NCI-H2081 (cell line): ENCODE measurements at places on chromosomes 3 and 15.

DNA sequence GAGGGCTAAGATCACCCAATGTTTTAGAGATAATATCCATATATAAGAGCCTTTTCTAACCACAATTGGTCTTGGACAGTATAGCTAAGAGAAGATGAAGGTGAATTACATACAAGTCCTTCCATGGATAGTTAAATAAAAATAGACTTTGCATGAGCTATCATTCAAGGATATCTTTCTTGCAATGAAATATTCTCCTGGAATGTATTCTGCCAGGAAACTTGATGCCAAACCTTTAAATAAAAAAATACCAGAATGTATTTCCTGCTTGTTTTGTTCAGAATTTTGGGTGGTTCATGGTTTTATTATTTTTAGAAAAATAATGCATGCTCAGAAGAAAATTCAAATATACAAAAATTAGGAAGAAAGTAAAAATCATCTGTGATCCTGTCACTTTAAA lies 88.8 kb upstream of the PPIB start:
- no peak for DNase-seq

DNA sequence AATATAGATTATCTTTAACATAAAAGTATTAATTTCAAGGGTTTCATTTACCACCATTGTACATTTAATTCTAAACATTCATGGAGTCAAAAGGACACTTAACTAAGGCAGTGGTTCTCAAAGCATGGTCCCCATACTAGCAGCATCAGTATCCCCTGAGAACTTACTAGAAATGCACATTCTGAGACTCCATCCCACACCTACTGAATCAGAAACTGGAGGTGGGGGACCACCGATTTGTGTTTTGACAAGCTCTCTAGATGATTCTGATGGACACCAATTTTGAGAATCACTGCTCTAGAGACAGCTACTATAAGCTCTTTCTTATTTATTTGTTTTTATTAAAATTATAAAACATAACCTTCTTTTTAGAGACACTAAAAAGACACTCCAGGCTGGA lies 34.0 kb downstream of the SENP5 start:
- DNase-seq = no peak

- DNase-seq = no peak
Measured at GRCh38 chr15:65945616-65946015, 76.3 kb downstream of the RAB11A start.

DNA sequence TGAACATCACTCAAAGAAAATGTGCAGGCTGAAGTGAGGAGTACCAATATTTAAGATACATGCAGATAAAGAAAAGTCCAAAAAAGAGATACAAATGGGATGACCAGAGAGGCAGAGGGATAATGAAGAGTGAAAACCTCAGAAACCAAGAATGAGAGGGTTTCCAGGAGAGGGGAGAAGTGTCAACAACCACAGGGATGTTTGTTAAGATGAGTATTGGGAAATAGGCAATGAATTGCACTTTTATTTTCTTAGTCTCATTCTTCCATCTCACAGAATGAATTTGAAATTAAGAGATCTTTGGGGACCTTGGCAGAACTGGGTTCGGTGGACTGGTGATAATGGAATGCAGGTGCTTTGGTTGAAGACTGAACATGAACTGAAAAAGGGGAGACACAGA lies 102.5 kb downstream of the ECT2 start:
- DNase-seq = no peak

GRCh38 chr3:125098611-125099291 lies 43.0 kb upstream of the HEG1 start:
- DNase-seq = no peak

- no peak for DNase-seq
Measured at GRCh38 chr3:189563853-189564563, 67.2 kb upstream of the TP63 start.

- DNase-seq = peak; percentile 0
Measured at GRCh38 chr3:120622870-120623726, 27.0 kb downstream of the NDUFB4 start.

DNA sequence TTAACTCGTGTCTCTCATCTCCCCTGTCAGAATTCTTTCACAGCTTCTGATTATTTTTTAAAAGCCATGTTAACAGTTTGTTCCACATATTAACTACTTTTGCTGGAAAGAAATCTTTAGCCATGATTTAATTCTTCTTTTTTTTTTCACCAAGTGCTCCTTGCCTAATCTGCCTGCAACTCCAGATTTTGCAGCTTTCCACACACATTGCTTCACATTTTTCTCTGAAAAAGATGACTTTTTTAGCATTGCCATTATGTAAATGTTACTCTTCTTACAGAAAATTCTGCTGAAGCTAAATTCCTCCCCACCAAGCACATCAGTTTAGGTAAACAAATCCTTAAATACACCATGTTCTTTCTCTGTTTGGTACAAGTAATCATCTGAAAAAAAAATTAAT lies 23.4 kb upstream of the PPARG start:
- DNase-seq = no peak

DNA sequence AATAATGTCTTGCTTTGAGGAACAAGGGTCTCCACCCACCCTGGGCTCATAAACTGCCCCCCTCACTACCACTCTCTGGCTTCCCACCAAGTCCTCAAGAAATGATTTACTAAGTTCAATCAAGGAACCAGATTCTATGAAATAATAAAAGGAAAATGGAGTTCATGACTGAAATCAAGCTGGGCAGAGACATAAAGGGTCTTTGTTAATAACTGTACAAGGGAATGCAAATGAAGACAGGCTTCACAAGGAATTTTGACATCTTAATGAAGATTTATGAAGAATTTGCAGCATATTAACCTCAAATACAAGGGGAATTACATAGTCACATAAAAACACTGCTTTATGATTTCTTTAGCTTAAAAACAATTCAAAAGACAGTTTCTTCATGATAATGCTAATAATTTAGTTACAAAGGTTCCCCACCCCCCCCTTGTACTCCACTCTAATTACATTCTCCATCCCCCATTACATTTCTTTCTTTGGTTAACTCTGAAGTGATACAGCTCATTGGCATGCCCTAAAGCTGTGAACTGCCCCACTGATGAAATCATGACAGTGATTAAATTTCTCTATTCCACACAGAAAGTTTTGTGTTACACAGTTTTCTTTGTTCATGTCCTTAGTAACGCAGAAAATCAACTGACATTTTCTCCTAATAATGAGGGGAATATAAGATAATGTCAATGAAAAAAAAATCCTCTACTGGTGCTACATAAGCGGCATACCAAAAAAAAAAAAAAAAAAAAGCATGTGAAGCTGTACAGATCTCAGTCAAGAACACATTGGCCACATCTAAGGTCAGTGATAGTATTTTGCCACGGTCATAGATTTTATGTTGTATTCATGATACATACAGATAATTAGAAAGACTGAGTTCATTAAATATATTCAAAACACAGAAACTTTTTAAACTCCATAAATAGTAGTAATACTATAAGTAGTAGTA lies 54.4 kb downstream of the WWTR1 start:
- no peak for DNase-seq

DNA sequence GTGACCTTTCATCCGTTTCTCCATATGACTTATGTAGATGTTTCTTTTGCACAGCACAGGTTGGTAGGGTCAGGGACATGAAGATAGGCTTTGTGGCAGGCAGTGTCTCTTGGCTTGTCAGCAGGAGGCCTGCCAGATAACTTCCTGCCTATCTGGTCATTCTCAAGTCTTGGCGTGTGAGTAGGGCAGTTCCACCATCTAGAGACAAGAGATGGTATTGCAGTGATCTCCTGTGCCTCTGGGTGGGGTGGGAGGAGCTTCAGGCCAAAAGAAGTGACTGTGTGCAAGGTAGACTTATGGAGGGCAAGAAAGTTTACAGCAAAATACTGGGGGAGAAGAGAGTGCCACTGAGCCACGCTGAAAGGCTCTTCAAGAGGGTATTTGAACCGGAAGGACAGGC lies 11.0 kb downstream of the TEX264 start:
- DNase-seq = peak; percentile 61

GRCh38 chr3:121624147-121624899 lies 31.1 kb downstream of the FBXO40 start:
- no peak for DNase-seq

DNA sequence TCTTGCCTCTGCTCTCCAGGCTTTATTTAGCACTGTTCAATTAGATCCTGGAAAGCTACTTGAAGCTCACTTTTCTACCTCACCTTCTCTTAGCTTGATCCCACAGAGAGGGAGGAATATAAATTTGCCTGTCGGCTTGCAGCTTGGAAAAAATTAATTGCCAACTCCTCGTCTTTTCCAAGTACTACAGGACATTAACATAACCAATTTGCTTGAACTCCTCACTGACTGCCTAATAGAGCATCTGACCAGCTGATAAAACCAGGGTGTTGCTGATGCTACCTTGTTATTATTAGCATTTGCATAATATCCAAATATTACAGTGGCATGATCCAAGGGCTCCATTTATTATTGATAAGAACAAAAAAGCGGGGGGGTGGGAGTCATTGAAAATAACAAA lies 561.8 kb downstream of the MCTP2 start:
- no peak for DNase-seq

DNA sequence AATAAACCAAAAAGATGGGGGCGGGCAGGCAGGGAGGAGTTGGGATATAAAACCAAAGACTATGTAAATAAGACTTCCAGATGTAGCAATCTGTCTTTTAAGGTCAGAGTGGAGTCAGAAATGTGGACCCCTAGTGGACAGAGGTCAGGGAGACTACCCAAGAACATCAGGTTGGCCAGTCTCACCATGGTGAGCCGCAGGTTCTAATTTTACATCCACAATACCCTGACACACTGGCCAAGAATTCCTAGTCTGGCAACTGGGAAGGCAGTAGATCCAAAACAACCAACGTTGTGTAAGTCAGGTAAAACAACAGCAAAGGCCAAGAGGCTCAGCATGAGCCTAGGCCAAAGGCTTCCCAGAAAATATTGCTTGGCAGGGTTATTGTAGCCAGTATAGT lies 203.4 kb downstream of the FOXP1 start:
- no peak for DNase-seq

DNA sequence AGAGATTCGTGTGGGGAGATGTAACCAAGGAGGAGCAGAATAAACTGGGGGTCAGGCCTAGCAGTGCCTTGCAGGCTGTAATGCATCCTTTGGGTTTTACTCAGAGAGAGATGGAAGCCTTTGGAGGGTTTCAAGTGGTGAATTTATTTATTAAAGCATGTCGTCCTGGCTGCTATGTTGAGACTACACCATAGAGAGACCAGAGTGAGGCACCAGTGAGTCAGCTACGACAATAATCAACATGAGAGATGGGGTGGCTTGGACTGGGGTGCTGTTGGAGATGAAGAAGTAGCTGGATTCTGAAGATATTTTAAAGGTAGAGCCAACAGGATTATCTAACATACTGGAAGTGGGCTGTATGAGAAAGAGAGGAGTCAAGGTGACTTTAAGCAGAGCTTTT lies 335.3 kb upstream of the ARHGEF26 start:
- DNase-seq = no peak

DNA sequence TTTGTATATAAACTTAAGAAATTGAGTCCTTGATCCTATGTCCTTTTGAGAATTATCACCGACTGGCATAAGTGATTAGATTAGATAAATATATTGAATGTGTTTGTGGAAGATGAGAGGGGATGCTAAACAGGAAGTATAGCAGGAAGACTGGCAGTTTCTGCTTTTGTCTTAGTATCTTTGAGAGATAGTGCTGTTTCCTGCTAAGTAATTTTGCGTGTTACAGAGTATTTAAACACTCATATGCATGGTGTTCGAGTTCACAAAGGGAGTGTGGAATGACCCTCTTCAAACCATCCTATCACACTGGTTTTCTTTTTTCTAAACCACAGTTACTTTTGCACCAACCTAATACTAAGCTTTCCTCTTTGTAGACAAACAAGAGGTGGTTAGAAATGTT lies 106.0 kb downstream of the KLHL25 start:
- no peak for DNase-seq

GRCh38 chr3:188489639-188490405 lies 335.9 kb downstream of the LPP start:
- no peak for DNase-seq

DNA sequence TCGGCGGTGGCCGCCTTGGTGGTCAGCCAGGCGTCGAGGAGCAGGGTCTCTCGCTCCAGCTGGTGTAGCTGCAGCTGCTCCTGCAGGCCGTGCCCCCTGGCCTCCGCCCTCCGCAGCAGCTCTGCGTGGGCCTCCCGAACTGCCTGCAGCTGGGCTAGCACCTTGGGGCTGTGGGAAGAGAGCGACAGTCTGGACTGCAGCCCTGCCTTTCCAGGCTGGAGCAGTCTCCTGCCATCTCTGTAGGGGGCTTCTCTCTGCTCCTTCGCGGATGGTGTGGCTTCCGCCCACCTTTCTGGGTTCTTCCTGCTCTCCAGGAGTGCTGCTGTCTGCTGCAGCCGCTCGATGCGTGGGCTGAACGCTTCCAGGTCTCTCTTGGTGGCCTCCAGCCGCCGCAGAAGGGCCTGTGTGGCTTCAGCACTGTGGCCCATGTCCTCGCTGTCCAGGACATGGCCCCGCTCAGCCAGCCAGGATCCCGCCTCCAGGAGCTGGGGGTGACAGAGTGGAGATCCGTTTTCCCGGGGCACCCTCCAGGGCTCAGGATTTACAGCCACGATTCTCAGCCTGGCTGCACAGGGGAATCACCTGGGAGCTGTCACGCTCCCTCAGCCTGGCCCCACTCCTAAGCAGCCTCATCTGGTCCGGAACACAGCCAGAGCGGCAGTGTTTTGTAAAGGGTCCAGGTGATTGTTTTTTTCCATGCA lies 16.8 kb downstream of the PLA2G4B start:
- no peak for DNase-seq

GRCh38 chr15:73369154-73369694 lies 466 bp upstream of the HCN4 start:
- no peak for DNase-seq

- no peak for DNase-seq
Measured at GRCh38 chr3:77096966-77097890, 57.3 kb downstream of the ROBO2 start.

- no peak for DNase-seq
Measured at GRCh38 chr3:101311676-101312075, 8.7 kb downstream of the IMPG2 start.

DNA sequence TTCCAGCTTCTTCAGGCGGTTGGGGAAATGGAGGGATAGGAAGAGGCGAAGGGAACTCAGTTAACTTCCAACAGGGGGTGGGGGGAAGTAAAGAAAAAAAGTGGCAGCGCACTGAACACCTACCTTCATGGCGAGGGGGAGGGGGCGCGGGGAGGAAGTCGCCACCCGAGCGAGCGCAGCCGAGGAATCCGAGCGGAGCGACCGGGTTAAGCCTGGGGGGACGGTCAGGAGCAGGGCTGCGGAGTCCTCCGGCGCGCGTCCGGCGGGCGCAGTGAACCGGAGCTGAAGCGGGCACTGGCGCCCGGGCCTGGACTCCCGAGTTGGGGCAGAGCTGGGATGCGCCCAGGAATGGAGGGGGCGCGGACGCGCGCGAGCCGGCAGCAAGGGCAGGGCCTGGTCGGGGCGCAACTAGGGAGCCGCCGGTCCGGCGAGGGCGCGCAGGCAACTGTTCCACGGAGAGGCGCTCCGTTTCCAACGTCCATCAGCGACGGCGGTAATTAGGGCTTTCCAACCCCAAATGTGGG lies at the start of gene WNT5A:
TSS of gene WNT5A (minus strand) at position 450 of the 524 bp plus-strand sequence. CDS start at position 129, 321 bp downstream.
- peak; percentile 28 for DNase-seq

GRCh38 chr3:37443363-37444035 lies 269.1 kb upstream of the LRRFIP2 start:
- DNase-seq = no peak
